ENCODE measurements at places on chromosomes 12 and 14.

- DNase-seq, result no peak
Measured at GRCh38 chr12:64181430-64182291, 40.4 kb downstream of the KICS2 start.

GRCh38 chr12:56126732-56127239 lies 1.3 kb upstream of the ESYT1 start:
- no peak for DNase-seq

DNA sequence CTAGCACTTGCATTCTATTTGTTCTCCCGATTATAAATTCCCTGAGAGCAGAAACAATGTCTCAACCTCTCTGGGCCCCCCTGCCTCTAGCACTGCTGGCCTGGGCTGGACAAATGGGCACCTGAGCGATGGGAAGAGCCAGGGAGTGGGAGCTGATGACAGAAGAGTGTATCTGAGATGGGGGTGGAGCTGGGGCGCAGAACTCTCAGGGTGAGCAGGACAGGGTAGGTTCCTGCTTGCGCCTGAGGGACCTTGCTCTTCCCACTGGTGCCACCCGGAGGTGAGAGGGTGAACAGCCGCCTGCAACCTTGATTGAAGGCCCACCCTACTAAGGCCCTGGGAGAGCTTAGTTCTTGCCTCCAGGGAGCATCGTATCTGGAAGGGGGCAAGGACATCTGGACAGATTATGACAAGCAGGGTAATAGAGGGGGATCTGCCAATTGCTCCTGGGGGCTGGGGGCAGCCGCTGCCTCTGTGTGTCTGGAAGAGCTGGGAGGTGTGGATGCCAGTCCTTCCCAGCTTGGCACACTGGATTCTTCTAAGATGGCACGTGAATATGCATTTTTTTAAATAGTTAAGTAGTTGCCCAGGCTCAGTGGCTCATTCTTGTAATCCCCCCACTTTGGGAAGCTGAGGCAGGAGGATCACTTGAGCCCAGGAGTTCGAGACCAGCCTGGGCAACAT lies 43.0 kb upstream of the TSPAN9 start:
- no peak for DNase-seq

GRCh38 chr12:96462571-96463280 lies 26.7 kb upstream of the CFAP54 start:
- DNase-seq, result no peak

DNA sequence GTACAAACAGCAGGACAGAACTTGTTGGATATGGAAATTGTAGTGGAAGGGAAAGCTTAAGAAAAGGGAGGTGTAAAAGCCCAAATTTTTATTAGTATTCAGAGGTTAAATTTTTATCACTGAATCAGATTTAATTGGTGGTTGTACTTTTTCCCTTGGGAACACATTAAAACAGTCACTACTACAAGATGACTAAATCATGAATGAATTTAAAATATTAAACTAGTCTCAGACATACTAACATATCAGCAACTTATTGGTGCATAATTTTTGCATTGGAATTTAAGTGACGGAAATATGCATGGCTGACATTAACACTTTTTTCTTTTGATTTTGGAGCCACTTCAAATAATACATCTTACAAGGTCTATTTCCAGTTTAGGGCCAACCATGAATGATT lies 27.6 kb downstream of the SAMD4A start:
- DNase-seq, result no peak

DNA sequence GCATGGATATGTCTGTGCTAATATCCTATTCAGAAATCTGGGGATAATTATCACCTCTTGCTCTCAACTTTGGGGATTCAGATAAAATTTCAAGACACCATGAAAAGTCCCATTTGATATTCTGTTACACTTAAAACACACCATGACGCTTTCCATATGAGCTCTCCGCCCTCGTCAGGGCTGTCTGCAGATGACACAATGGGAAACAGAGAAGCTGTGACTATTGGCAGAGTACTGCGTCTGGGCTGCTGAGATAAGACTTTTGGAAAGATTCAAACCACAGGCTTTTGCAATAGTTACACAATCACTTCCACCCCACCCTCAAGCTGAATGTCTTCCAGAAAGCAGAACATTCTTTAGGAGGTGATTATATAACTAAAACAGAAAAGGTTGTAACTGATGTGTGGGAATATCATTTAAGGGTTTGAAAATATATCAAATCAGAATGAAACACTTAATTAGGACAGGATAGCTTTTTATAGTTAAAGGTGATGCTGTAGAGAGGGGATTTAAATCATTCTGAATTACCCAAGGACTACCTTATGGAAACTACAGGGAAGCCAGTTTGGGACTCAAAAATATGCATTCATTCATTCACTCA lies 75.3 kb upstream of the TMPO start:
- DNase-seq, result no peak

Data from mesenteric fat pad (tissue), 1 donor.